ENCODE measurements at places on chromosomes 13 and 19.

DNA sequence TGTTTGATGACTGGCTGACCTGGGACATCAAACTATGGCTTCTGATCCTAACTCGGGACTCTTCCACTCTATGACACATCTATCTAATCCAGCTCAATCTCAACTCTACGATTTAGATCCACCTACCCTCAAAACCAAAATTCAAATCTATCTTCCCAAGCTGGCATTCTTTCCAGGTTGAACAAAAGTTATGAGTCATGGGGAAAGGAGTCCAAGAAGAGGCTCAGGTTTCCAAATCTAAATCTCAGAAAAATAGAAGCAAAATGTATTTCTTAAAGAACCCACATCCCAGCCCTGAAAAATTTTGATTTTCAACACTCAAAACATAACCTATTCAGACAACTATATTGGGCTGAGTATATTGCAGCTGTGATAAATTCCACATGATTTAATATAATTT is 143.9 kb upstream of the IPO5 start:
- DNase-seq, result no peak

DNA sequence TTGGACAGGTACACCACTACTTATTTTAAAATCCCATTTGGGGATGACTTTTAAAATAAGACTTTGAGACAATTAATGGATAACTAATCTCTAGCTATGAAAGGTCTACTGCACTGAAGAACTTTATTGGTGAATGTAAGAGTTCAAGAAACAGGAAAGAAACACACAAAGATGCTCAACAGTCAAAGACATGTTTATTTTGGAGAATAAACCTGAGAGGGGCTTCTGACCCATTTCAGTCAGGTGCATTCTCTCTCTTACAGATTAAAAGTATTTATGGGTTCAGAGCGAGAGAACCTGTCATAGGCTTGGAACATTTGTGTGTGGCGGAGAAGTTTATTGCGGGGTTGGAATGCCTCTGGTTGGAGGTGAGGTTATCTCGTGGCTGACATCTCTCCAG is 94.3 kb upstream of the USP29 start:
- no peak for DNase-seq

DNA sequence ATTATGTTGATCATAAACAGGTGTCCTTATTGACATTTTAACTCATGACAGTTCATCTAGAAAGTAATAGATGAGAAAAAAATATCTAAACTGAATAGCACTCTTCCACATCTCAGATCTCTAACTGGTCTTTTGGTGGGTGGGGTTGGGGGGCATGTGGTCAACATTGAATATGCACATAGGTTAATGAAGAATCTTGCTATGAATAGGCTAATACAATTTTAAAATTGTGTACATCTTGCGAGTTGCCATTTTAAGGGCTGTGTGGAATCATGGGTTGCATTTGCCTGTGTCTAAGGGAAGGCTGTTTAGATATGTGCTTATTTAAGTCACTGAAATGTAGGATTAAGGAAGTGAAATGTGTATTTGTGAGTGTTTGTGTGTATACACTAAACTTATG is 346.0 kb downstream of the ITGBL1 start:
- DNase-seq, result no peak

GRCh38 chr13:110528371-110528770 is 33.2 kb downstream of the RAB20 start:
- DNase-seq, result no peak

GRCh38 chr19:53389571-53389970 is 5.4 kb upstream of the ZNF765 start:
- DNase-seq, result no peak

- no peak for DNase-seq
Observed at GRCh38 chr19:17398902-17399527, 5.0 kb upstream of the CCDC194 start.

GRCh38 chr13:37640499-37640898 is 41.9 kb upstream of the POSTN start:
- no peak for DNase-seq

- peak; percentile 26 for DNase-seq
Observed at GRCh38 chr19:33797802-33798671, 1.4 kb downstream of the KCTD15 start.

- peak; percentile 59 for DNase-seq
Observed at GRCh38 chr19:7515645-7516151, at the start of gene ZNF358. TSS of gene ZNF358 (plus strand) at chr19:7516103. CDS start at chr19:7519243, 3,140 bp downstream.

All from NCI-H1436 (cell line).